ENCODE measurements at places on chromosomes 16 and 17.

- DNase-seq: no peak
Measured at GRCh38 chr16:30766933-30767284, 4.8 kb downstream of the RNF40 start.

- DNase-seq: no peak
Measured at GRCh38 chr16:28210979-28211588, 681 bp downstream of the XPO6 start.

DNA sequence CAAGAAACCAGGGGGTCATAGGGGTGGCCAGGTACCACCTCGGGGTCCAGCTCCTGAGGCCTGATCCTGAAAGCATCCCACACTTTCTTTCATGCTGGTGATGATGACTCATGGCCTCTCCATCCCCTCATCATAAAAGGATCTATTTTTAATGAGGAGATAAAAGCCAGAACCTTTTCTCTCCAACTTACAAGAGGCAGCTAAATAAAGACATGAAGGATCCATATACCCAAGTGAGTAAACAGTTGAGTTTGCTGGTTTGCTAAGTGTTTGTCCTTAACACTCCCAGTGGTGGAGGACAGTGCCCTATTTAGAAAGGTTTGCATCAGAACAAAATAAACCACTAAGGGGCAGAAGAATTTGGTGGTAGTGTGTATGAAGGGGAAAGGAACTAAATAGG lies 383.8 kb downstream of the GRIN2A start:
- no peak for DNase-seq

DNA sequence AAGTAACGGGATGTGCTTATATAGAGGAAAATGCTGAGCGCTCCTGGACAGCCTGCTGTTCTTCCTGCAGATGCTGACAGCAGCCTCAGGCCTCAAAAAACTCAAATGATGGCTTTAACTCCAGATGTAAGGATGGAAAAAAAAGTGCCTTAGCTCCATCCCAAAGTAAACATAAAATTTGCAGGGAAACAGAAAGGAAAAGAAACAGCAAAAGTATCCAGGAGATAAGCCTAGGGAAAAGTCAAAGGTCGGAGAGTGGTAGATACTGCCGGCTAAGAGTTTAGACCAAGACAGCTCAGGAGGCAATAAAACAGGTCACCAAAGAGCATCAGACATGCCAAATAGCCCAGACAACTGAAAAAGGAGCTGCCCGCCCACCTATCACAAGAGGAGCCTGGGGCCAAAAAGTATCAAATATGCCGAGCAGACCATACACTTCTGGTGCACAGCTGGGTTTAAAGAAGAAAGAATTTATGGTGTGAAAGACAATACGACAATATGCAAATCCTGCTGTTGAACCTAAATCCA lies 6.9 kb downstream of the KRT31 start:
- DNase-seq: no peak

DNA sequence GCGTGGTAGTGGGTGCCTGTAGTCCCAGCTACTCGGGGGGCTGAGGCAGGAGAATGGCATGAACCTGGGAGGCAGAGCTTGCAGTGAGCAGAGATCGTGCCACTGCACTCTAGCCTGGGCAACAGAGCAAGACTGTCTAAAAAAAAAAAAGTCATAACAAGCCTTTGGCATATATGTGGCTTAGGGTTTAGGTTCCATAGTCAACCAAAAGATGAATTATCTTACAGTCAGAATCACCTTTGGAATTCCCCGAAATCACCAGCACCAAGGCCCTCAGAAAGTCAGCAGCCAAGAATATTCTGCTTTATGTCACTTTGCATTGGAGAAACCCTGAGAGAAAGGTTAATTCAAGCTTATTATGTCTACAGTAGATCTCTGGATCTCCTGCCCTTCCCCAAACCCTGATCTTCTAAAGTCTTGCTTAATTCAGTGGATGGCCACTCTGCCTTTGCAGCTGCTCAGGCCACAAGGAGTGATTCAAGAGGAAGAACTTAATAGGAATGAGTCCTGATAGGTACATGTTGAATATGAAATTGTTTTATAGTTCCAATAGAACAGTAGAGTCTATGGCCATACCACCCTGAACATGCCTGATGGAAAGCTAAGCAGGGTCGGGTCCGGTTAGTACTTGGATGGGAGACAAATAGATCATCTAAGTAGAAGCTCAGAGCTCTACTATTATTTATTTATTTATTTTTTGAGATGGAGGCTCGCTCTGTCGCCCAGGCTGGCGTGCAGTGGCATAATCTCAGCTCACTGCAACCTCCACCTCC lies 196.0 kb upstream of the CACNG5 start:
- no peak for DNase-seq

GRCh38 chr17:82858376-82859126 lies 18.7 kb upstream of the ZNF750 start:
- no peak for DNase-seq

DNA sequence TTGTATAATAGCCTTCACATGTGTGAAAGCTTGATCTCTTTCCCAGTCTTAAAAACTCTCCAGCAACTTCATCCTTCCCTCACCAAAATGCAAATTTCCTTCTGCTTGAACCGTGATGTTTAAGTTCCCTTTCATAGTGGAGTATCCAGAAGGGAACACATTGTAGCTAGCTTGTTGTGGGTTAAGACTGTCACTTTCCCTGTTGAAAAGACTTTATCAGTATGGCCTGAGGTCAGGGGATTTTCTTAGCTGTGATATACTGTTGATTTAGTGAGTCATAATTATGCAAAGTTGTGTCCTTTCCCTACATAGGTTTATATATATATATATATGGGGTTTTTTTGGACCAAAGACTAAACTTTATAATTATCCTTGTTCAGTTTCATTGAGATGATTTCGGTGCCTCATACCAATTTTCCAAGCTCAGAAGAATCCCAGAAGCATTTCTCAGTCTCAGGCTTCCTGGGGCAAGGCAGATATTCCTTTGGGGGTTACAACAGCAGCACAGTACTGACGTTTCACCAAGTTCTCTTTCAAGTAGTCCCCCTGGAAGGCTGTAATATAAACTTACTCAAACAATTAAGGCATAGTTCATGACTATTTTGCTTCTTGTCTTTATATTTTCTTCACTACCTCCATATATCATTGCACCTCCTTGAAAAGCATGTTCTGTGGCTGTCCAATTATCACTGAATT lies 35.7 kb downstream of the ESRP2 start:
- DNase-seq: no peak

- no peak for DNase-seq
Measured at GRCh38 chr16:48860341-48860740, 250.4 kb upstream of the N4BP1 start.

DNA sequence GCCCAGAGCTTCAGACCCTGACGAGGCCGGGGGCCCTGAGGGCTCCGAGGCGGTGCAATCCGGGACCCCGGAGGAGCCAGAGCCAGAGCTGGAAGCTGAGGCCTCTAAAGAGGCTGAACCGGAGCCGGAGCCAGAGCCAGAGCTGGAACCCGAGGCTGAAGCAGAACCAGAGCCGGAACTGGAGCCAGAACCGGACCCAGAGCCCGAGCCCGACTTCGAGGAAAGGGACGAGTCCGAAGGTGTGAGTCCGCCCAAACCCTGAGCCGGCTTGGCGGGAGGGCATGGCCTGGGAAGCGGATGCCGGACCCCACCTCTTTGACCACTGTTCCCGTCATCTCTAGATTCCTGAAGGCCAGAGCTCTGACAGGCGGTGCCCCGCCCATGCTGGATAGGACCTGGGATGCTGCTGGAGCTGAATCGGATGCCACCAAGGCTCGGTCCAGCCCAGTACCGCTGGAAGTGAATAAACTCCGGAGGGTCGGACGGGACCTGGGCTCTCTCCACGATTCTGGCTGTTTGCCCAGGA lies 4.4 kb downstream of the NOL3 start:
- no peak for DNase-seq

DNA sequence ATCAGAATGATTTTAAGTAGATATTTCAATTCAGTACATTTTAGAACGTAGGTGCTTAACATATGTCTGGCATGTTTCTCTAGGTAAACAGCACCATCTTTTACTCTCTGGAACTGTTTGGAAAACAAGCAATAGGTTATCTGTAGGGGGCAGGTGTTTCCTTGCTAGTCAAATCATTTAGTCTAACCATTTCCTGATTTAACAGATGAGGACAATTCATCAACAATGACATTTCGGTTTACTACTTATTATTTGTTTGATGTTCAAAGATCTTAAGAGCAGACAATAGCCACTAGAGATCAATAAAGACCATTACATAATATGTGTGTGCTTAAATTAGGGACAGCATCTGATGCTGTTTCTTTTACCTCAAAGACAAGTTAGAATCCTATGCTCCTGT lies 173.1 kb downstream of the CEP112 start:
- peak; percentile 32 for DNase-seq

- DNase-seq: peak; percentile 88
Measured at GRCh38 chr16:30409125-30410060, 2.0 kb downstream of the ZNF771 start.

GRCh38 chr17:66411520-66411919 lies 109.1 kb downstream of the PRKCA start:
- no peak for DNase-seq

GRCh38 chr17:65474660-65475059 lies 86.8 kb downstream of the AXIN2 start:
- DNase-seq: no peak

GRCh38 chr17:78953356-78954350 lies 26.1 kb downstream of the LGALS3BP start:
- DNase-seq: peak; percentile 81

- DNase-seq: no peak
Measured at GRCh38 chr16:10242097-10242496, 59.9 kb upstream of the GRIN2A start.

DNA sequence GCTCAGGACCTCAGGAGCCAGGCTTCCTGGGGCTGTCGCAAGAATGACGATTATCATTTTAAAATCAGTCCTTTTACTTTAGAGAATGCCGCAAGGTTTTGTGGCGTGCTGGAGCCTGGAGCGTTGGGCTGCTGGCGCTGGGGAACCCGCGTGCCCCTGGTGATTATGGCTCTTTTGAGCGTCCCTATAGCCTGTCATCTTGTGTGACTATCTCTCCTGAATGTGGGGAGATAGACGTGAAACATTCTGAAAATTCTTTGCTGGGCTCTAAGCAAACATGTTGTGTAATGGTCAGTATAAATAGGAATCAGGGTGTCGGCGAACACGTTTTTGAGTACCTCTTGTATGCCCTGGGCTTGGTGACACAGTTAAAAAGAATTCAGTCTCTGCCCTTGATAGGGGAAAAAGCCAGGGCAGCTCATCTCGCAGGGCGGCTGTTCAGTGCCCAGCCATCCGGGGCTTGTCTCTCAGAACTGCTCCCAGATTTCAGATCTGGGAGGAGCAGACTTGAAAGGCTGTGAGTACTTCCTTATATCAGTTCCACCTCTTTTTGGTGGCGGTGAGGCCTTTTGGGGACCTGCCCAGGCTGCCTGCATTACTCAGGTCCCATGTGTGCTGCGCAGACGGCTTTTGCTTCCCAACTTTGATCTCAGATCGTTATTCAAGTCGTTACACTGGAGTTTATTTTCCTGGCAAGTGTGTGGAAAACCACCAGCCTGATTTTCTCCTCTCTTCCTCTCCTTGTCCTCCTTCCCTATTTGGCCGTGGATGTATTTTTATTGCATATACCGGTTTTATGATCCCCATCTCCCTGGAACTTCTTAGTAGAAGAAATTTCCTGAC lies 973 bp downstream of the SLC7A6 start:
- DNase-seq: no peak

- no peak for DNase-seq
Measured at GRCh38 chr16:55912022-55912421, 36.8 kb upstream of the CES5A start.

- no peak for DNase-seq
Measured at GRCh38 chr17:46738544-46738943, 79.9 kb downstream of the WNT3 start.

GRCh38 chr17:78103311-78103710 lies 25.2 kb downstream of the TMC6 start:
- no peak for DNase-seq

Data from NCI-H2227 treated with DMSO at 0.1 percent for 48 hours (cell line).